ENCODE measurements at places on chromosomes 1 and 21. TPM values are rescaled to one million over a fixed set of nuclear protein-coding genes. Genes with fewer than 3 reads are reported as not detected.

Gene ETV3L
- total RNA-seq: not detected

Gene GNPAT
- 61.9 TPM for total RNA-seq

Gene CLDN19
- total RNA-seq: not detected

GRCh38 chr1:60740154-60740553, 342.2 kb upstream of the NFIA start:
- no peak for DNase-seq

DNA sequence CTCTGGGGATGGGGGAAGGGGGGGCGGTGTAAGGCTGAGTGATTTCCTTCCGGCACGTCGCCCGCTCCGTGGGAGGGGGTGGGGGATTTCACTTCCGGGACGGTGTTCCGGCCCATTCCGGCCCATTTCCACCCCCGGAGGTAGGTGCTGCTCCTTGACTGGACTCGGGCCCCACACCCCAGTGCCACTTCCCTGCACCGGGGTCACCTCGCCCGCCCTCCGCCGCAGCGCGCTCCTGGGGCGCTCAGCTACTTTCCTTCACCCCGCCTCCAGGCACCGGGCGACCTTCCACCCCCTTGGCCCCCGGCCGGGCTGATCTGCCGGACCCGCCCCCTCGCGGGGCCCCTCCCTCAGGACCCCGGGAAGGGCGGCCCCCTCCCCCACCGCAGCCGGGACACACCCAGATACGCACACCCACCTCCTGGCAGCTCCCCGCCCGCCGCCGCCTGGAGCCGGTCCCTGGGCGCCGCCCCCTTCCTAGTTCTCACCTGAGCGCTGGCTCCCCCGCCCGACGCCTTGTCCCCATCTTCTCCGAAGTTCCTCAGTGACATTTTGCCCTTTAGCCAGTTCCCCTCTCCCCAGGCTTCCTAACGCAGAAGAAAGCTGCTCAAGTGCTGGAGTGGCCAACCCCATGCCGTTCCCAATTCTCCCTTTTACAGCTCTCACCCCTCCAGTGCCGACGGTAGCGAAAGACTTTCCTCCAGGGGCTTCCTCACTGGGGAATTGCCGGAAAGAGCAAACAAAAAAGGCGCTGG, at the start of gene ZBTB37:
Gene ZBTB37 (plus strand): TSS at position 115 of the 755 bp plus-strand sequence. CDS start 1,846 bp downstream, outside the sequence.
- peak; percentile 98 for DNase-seq

- no peak for DNase-seq
These were observed 59.0 kb upstream of the C1orf53 start for GRCh38 chr1:197843401-197843800.

- no peak for DNase-seq
These were observed 5.1 kb upstream of the ARNT start for GRCh38 chr1:150881331-150882070.

GRCh38 chr1:7705048-7705907, 65.8 kb upstream of the VAMP3 start:
- peak; percentile 72 for DNase-seq

DNA sequence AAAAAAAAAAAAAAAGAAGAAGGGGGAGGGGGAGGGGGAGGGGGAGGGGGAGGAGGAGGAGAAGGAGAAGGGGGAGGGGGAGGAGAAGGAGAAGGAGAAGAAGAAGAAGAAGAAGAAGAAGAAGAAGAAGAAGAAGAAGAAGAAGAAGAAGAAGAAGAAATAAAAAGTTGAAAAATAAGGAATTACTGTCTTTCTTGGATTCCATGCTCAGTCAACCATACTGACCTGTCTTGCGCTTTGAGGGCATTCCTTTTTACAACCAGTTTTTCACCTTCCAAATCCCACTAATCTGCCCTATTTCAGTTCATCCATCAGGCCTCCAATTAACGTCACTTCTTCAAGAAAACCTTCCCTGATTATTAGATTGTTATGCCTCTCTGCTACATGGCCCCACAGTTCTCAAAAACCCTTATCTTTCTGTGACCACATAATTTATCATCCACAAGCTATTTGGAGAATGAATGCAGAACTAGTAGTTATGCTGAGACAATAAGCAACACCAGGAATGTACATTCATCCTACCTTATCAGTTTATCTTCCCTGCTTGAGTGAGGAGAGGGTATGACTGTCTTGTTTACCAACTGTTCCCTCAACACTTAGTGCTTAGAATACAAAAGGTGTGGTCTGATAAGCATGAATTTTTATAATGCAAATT, 57.5 kb upstream of the GUCA2A start:
- no peak for DNase-seq

Data from Peyer's patch (tissue), 4 donors.